ENCODE measurements at places on chromosomes 13 and 19.

DNA sequence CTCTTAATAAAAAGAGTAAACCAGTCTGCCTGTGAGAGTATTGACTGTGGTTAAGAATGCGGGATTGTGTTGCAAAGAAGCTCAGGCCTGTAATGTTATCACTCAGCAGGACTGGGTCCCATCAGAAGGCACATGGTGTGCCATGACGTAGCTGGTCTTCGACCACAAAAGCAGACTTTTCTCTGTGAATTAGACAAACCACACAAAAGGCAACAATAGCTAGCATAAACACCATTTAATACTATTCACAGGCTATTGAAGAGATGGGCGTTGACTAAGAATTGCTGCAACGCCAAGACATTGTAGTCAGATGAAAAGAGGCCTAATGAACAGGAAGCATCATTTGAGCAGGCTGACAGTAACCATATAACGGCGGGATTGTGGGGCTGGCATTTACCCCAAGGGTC lies 235.6 kb upstream of the SOX21 start:
- DNase-seq = no peak

DNA sequence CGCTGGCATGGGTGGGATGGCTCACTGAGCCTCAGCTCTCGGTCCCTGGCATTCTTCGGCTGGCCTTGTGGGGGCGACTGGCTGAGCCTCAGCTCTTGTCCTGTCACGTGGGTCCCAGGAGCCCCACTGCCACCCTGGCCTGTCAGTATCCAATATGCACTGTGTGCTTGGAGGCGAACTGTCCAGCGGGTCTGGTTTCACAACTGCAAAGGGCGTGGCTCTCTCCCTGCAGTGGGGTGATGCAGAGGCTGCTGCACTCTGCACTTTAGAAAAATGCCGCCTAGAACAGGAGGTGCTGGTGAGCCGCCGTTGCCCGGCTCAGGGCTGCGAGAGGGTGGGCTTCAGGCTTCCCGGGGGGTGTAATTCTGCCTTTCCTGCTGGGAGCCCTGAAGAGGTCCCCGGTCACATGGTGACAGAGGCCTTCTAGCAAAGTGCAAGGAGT lies 17.0 kb upstream of the TMEM255B start:
- no peak for DNase-seq

GRCh38 chr19:58296104-58296503 lies 9.1 kb upstream of the ERVK3-1 start:
- DNase-seq = no peak

DNA sequence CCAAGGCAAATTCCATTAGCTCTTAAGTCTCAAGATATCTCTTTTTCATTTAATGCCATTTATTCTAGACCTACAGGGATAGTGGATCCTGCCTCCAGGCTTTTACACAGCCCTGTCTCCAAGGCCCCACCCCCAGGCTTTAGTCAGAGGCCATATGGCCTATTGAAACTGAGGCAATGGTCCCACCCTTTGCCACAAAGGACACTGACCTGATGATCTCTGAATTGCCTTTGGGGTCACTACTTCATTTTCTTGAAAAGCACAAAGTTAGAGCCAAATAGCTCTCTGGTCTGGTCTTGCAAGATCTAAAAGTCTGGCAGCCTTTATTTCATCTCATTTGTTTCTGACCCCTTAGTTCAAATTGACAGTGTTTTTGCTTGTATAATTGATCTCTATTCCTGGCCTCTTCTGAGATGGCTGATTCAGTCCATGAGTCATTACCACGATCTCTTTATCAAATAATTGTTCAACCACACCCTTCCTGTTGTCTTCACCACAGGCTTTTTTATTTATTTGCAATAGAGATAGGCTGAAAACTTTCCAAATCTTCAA lies 209.8 kb downstream of the FGF14 start:
- DNase-seq = no peak

DNA sequence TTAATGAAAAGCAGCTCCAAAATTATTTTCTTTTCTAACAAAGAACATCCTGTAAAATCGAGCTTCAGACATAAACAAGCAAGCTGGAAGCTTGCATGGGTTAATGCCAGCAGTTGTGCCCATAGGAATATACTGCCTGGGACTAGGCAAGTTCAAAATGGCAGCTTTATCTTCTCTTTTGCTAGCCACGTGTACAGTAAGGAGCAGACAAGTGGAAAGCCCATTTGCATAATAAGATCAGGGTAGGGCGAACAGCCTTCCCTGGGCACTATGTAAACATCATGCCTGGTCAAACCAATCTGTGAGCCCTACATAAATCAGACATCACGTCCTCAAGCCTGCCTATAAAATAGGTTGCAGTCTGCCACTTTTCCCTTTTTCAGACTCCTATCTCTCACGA lies 489.7 kb downstream of the RFC3 start:
- DNase-seq = no peak

DNA sequence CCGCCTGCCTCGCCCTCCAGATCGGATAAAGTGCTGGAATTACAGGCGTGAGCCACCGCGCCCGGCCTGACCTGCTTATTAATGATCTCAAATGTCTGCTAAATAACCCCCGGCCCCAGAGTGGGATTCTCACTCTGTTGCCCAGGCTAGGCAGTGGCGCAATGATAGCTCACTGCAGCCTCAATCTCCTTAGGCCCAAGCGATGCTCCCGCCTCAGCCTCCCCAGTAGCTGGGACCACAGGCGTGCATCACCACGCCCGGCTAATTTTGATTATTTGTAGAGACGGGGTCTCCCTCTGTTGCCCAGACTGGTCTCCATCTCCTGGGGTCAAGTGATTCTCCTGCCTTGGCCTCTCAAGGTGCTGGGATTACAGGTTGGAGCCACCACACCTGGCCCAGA lies 626 bp upstream of the ATP5F1D start:
- DNase-seq = no peak

DNA sequence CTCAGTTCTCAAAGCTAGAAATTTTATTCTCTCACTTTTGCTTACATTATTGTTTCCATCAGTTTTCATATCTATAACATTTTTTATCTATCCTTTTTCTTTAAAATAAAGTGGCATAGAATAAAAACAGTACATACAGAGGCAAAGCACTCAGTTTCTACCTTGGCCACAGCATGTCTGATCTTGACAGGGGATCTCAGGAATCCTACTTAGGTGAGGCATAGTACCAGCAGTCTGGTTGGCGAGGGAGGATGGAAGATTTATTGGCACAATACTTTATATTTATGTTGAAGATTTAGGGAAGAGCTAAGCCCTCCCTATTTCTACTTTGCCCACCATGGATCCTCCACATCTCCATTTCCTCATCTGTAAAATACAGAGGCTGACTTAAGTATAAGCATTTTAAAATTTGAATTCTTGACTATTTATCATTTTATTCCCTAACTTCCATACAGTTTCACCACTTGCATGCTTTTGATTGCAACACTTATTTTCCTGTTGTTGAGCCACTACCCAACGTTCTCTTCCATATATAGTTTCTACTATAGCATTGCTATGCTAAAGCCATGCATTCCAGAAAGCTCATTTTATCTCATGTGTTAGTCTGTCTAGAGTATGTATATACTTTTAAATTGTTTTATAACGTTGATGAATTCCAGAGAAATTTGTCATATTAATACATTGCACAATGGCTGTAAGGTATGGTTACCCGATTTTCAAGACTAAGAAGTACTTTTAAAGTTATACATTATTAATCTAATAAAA lies 506.7 kb downstream of the KCTD12 start:
- no peak for DNase-seq

- no peak for DNase-seq
These were observed 87.0 kb upstream of the SOX21 start for GRCh38 chr13:94799299-94799698.

- no peak for DNase-seq
These were observed 61.1 kb downstream of the MIPEP start for GRCh38 chr13:23828086-23828485.
